ENCODE measurements at places on chromosomes 11 and 22. TPM values are rescaled to one million over a fixed set of nuclear protein-coding genes. Genes with fewer than 3 reads are reported as not detected.

DNA sequence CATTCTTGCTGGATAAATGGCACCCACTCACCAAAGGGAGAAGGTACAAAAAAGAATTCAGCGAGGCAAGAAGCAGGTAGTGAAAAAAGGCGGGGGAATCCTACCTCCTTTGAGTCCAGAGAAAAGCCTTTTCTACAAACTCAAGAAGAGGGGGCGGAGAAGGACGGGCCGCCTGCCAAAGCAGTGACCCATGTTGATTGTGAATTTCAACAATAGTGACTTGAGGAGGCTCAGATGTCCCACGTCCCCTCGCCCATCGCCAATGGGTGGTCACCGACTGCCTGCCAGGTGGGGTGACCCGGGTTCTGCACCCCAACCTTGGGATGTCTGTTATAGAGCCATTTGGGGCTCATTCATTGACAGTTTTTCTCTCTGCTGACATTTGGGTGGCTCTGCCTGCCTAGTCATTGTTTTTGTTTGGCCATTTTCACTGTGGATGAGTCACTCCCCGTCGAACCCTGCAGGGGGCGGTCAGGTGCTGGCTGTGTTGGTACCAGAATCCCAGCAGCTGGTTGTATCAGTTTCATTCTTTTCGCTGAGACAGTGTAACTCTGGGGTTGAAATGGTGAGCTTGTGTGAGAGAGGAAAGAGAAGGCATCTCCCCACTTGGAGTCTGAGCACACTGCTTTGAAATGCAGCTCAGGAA lies 163.4 kb upstream of the NCAM1 start:
- DNase-seq = no peak

GRCh38 chr11:18987454-18988231 lies 48.4 kb upstream of the MRGPRX1 start:
- DNase-seq = no peak

GRCh38 chr11:46521961-46522681 lies 71.7 kb downstream of the AMBRA1 start:
- no peak for DNase-seq

DNA sequence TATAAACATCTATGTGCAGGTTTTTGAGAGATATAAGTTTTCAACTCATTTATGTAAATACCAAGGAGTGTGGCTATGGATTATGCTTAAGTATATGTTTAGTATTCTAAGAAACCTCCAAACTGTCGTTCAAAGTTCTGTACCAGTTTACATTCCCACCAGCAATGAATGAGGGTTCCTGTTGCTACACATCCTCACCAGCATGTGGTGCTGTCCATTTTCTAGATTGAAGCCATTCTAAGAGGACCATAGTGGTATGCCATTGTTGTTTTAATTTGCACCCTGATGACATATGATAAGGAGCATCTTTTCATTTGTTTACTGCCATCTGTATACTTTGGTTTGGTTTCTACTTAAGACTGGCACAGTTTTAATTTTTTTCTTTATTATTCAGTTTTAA lies 2097.9 kb downstream of the LRRC4C start:
- no peak for DNase-seq

GRCh38 chr11:132037956-132038355 lies 667.5 kb downstream of the NTM start:
- no peak for DNase-seq

- DNase-seq = no peak
These were observed 935.3 kb downstream of the DLG2 start for GRCh38 chr11:84691830-84692229.

DNA sequence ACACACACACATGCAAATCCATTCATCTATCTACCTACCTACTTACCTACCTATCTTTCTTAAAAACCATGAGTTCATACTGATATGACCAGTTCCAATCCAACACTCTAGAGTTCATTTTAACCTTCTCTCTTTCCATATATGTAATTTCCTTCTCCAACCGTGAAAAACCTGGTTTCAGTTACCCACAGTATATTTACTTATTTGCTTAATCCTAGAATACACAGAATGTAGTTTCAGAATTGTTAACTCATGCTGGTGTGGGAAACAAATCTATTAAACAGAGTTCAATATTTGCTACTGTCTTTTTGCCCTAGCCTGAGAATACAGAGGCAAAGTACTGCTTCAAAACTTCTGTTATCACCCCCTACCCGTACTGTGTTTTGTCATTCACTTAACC lies 101.3 kb downstream of the RRM1 start:
- no peak for DNase-seq

GRCh38 chr11:117221775-117222517 lies 9.9 kb downstream of the PCSK7 start:
- DNase-seq = no peak

- DNase-seq = no peak
These were observed 18.2 kb downstream of the C11orf91 start for GRCh38 chr11:33682446-33682845.

- no peak for DNase-seq
These were observed 1356.2 kb downstream of the TBC1D22A start for GRCh38 chr22:48118654-48119053.

- DNase-seq = peak; percentile 41
These were observed 152.0 kb upstream of the SYN3 start for GRCh38 chr22:33209930-33210784.

- no peak for DNase-seq
These were observed 20.8 kb downstream of the SHANK3 start for GRCh38 chr22:50693462-50693861.

DNA sequence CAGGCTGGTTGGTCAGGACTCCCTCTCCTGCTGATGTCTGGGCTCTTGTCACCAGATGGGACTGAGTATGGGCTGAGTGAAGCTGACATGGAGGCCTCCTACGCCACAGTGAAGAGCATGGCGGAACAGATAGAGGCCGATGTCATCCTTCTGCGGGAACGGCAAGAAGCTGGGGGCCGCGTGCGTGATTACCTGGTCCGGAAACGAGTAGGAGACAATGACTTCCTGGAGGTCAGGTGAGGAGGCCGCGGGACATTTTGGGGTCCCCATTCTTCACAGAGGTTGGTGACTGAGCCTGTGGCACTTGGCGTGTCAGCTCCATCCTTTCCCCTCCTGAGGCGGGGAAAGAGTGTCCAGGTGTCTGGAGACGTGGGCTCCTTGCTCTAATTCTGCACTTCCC lies 10.1 kb downstream of the GTPBP1 start:
- DNase-seq = no peak

DNA sequence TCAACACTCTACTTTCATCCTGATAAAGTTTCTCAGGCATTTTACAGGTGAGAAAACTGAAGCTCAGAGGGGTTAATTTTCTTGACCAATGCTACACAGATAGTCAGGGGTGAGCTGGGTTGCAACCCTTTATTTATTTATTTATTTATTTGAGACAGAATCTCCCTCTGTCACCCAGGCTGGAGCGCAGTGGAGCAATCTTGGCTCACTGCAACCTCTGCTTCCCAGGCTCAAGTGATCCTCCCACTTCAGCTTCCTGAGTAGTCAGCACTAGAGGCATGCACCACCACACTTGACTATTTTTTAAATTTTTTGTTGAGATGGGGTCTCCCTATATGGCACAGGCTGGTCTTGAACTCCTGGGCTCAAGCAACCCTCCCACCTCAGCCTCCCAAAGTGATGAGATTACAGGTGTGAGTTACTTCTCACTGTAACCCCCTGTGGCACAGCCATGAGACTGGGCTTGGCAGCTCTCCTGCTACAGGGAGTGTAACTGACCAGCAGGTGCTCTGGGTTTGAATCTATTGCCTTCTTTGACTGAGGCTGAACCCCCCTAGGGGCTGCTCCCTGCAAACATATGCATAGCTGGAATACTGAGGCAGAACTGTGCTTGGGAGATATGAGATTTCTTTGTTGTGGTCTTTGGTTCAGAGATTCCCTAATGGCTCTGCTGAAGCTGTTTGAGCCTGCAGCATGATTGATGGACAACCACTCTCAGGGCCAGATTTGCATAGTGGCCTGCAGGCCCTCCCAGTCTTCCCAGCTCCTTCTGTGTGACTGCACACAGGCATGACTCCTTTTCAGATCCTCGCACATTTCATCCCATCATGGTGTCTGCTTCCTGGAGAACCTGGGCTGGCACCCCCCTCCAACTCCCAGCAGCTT lies 6.1 kb downstream of the C11orf96 start:
- no peak for DNase-seq

- no peak for DNase-seq
These were observed 19.7 kb downstream of the EPS8L2 start for GRCh38 chr11:725624-726202.

GRCh38 chr22:42072606-42073330 lies 1.3 kb upstream of the PHETA2 start:
- no peak for DNase-seq

- DNase-seq = no peak
These were observed 23.5 kb upstream of the GRAMD1B start for GRCh38 chr11:123406441-123407129.

DNA sequence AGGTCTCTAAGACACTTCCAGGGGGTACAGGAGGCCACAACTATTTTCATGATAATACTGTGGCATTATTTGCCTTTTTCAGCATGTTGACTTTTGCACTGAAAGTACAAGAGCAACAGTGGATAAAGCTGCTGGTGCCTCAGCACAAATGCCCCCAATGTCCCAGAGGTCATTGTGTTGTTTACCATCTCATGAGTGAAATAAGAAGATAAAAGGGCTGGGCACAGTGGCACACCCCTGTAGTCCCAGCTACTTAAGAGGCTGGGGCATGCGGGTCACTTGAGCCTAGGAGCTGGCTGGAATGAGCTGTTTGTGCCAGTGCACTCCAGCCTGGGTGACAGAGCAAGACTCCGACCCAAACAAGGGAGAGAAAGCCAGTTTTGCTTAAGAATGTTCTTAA lies 72.6 kb upstream of the RAB1B start:
- no peak for DNase-seq

GRCh38 chr22:50027639-50028537 lies 15.3 kb upstream of the IL17REL start:
- DNase-seq = no peak

DNA sequence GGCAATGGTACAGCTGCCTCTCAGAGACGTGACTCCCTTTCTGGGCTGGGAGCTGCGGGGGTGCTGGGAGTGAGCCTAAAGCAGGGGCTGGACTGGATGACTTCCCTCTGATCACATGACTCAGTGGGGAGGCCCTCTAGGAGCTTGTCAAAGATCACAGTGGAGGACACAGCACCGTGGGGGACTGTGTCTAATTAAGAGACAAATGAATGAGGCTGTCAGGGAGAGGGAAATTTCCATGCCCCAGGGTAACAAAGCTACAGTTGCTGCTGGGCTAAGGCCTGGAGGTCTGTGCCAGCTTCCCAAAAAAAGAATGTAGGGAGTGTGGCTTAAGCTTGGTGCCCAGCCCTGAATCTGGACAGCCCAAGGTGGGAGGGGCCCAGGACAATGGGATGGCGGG lies 262.8 kb upstream of the PLET1 start:
- peak; percentile 36 for DNase-seq

DNA sequence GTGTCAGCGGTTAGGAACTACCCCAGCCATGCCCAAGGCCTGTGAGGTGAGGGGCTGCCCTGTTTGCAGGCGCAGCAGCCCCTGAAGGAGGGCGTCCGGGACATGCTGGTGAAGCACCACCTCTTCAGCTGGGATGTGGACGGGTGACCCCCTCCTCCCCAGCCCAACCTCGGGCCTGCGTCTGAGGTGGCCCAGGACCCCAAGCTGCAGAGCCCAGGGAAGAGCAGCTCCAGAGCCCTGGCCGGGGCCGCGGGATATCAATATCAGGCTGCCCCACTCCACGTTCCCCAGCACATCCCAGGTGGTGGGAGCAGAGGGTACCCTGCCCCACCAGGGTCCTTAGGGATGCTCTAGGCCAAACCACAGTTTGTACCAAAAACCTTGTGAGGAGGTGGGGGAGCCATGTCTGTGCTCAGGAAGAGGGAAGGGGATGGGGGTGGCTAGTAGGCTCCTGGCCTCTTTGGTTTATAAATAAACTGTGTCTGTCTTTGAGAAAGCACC lies 39.3 kb downstream of the SGSM3 start:
- DNase-seq = no peak

DNA sequence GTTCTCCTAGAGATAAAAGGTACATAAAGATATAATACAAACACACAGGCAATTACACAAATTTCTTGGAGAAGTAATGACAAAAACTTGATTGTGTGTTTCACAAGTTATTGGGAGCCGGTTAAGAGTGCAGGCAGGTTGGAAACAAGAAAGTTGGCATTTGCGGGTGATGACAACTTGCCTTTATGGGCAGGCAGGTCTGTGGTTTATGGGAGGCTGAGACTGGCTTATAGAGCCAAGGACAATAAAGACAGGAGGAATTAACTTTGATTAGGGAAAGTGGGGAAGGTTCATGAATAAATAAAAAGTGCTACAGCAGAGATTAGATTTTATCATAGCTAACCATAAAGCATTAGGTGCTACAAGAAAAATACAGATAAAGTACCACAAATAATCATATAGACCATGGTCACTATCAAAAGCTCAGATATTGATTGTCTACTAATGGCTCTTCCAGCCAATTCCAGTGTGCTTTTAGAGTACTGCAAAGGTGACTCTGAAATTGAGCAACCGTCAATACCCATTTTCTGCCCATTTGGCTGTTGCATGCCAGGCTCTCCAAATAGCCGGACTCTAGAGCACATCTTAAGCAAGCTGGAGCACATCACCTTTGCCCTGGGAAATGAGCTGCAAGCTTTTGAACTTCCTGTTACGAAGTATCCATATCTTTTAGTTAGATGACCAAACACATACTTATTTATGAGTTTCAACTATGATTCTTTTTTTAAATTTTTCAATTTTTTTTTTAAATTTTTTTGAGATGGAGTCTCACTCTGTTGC lies 33.9 kb upstream of the GAB2 start:
- DNase-seq = no peak

GRCh38 chr11:1733009-1733715 lies 17.2 kb downstream of the IFITM10 start:
- no peak for DNase-seq

DNA sequence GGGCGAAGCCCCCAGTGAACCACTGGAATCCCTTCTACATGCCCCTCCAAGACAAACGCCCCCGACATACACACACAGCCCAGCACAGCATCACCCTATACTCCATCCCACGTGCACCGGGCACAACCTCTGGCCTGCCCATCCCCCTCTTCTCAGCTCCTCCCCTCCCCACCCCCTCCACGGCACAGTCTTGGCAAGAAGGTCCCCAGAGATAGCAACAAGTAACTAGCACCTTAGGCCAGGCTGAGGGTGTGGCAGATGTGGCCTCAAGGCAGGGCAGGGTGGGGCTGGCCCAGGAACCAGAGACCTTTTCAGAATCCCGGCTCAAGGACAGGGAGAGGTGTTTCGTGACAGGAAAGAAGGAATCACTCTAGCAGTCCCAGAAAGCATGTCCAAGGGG lies 54.3 kb downstream of the CYTH4 start:
- no peak for DNase-seq

DNA sequence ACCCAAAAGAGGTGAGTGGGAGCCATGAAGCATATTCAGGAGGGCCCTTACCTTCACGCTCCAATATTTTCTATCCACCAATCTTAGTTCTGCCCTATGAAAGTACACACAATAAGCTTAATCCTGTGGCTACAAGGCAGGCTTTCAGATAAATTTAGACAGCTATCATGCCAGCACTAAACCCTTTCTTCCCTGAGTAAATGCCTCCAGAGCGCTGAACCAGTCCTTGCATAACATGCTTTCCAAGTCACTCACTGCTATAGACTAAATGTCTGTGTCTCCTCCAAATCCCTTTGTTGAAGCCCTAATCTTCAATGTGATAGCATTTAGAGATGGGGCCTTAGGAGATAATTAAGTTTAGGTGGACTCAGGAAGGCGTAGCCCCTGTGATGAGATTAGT lies 50.3 kb upstream of the FIBIN start:
- no peak for DNase-seq

ARHGAP32 gene
- 79.9 TPM for total RNA-seq

WBP2NL gene
- total RNA-seq = 4.5 TPM

TBX10 gene
- total RNA-seq = not detected

GLB1L3 gene
- total RNA-seq = 0.41 TPM

FRMD8 gene
- 8.2 TPM for total RNA-seq

PIWIL4 gene
- total RNA-seq = 7.7 TPM

C11orf21 gene
- under 0.01 TPM for total RNA-seq
